Jurkat, Clone E6-1 (cell line): ENCODE measurements at places on chromosomes 3 and 15.
A peak's percentile ranks its signal among the peaks of the same experiment; 100 is the strongest.

DNA sequence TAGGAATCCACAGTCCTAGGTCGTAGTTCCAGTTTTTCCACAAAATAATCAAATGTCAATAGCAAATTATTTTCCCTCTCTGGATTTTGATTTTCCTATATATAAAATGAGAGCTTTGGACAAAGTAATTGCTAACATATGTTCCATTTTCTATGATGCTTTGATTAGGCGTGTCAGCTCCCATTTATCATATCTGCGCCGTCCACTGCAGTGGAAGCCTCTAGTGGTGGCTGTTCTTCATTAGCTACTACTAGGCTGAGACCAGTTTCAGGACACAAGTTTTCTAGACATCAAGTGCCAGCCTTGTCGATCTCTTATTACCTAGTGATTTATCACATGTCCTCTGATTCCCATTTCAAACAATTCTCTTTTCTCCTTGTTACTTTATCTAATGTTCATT is 271.5 kb downstream of the TUSC7 start:
- no peak for DNase-seq

GRCh38 chr3:177842302-177842701 is 645.0 kb upstream of the TBL1XR1 start:
- no peak for DNase-seq

- no peak for DNase-seq
These were observed 264 bp upstream of the CMTM6 start for GRCh38 chr3:32502946-32503286.

GRCh38 chr15:25982736-25983135 is 119.6 kb upstream of the ATP10A start:
- DNase-seq: no peak

DNA sequence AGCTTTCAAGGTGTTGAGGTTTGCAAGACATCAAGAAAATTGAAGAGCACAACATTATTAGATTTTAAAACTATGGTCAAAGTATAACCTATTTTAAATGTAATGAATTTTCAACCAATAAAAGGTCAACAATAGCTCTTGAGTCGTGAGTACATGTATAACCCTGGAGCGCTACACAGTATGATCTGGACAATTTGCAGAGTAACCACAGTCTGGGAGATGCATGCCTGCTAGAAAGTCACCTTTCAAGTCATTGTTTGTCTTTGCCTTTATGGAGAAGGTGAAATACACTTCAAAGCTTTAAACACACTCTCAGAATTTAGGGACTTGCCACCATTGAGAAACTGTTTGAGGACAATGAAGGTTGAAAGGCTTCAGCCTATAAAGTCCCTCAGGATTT is 112.6 kb upstream of the ALCAM start:
- no peak for DNase-seq

GRCh38 chr15:43516185-43516584 is 1.2 kb upstream of the MAP1A start:
- DNase-seq: no peak

- DNase-seq: no peak
These were observed 32.5 kb upstream of the CD47 start for GRCh38 chr3:108123326-108123725.

DNA sequence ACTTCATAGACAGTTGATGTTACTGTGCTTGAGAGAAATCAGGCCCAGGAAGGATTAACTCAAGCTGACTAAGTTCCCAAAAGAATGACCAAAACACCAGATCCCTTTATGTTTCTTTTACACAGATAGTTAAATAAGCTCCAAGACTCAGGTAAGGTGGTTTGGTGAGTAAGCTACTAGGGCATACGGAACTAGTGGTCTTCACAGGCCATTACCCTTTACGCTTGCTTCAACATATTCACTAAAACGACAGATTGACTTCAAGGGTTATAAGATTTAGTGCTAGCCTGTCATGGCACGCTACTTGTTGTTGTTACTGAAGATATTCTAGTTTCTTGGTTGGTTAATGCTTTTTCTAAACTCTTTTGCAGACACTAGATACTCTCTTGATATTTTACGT is 369.3 kb downstream of the LPP start:
- no peak for DNase-seq

DNA sequence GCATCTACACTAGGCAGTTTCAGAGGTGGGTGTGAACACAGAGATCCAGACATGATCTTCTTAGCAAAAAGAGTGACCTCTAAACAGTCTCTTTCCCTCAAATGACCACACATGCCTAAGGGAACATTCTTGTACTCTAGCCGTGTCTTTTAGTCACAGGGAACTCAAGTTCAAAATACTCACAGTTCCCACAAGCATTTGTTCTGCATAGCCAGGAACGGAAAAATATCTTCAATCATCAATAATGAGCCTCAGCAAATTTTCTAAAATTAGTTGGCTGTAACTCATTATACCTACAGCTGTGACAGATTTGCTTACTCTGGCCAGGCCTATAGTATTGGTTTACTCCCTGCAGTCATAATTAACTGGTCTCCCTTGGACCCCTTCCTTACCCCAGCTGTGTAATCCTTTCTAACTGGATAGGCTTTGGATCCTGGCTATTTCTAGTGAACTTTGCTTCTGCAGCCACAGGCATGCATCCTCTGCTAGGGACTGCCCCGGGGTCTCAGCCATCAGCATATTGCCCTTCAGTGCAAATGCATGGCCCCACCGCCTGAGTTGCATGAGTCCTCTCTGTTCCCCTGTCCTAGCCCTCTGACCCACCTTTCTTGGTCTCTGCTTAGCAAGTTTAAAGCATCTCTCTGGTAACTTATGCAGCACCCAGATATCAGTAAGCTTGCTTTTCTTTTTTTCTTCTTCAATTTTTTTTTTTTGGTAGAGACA is 56.0 kb upstream of the HACD2 start:
- no peak for DNase-seq

GRCh38 chr3:10255835-10256234 is 7.6 kb downstream of the TATDN2 start:
- DNase-seq: no peak

DNA sequence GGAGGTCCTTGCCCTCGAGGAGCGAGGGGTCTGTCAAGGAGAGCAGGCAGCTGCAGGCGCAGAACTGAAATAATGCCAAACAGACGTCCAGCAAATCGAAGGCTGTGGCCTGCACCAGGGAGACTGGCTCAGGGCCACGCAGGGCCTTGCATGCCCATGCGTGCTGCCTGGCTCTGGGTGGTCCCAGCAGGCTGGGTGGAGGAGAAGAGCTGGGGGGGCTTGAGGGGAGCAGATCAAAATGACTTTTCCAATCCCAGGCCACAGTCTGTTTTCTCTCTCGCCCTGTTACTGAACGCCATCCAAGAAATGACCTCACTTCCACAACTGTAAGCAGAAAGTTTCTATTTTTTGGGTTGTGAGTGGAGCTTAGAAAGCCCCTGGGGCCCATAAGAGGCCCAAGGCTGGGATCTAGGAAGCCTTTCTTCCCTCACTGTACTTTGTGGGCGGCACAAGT is 96.9 kb upstream of the RPL32 start:
- no peak for DNase-seq

DNA sequence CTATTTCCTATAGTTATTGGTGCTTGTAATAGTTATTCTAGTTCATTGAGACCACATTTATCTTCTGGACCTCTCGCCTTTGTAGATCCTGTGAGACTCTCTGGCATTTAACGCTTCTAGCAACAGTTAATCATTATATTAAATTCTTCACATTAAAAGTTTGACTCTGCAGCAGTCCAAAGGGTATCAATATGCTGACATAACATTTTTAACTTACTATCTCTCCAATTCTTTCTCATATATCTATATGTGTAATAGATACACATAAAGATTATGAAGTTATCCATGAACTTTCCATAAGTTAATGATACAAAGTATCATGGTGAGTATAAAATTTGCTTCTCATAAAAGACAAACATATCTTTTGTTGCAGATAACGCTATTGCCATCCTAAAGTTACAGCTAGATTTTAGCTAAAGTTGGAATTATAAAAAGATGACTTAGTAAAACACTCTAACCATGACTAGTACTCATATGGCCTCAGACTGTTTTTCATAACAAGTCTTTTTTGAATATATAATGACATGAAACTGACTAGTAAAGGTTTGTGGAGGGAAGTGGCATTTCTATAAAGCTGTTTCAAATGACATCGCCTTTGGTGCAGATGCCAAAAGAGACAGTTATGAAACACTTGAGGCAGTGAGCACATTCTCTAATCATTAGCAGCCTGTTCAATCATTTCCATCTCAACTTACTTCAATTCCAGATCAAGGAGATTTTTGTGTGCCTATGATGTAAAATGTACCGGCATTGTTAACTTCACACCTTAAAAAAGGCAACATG is 379.3 kb upstream of the CBLB start:
- no peak for DNase-seq

- DNase-seq: no peak
These were observed 7.3 kb downstream of the NEK4 start for GRCh38 chr3:52763466-52763865.

DNA sequence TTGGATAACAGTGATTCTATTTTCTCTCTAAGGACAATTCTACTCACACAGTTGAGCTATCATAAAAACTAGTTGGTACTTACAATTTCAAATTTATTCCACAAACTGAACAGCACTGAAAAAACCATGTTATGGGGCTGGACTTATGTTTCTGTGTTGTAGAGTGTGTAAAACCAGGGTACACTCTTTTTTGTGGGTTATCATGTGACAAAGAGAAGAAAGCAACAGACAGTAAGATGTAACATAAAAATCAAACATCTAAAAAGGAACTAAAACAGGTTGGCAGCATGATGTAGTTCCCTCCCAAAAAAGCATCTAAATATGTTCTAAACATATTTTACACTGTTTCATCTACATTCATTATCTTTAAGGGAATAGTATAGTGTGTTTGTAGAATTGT is 757.9 kb downstream of the ROBO1 start:
- DNase-seq: no peak

DNA sequence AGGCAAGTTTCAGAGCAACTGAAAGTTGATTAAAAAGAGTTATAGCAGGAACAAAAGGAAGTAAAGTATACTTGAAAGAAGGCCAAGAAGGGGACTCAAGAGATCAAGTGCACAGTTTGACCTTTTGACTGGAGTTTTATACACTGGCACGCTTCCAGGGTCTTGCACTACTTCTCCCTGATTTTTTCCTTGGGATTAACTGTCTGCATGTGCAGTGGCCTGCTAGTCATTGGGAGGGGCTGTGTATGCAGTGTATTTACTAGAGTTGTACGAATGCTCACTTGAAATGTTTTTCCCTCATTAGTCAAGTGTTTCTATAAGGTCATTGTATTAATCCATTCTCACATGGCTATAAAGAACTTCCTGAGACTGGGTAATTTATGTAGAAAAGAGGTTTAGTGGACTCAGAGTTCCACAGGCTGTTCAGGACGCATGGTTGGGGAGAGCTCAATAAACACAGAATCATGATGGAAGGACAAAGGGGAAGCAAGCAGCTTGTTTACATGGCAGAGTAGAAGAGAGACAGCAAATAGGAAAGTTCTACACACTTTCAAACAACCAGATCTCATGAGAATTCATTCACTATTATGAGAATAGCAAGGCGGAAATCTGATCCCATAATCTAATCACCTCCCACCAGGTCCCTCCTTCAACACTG is 571.8 kb downstream of the ZPLD1 start:
- no peak for DNase-seq

DNA sequence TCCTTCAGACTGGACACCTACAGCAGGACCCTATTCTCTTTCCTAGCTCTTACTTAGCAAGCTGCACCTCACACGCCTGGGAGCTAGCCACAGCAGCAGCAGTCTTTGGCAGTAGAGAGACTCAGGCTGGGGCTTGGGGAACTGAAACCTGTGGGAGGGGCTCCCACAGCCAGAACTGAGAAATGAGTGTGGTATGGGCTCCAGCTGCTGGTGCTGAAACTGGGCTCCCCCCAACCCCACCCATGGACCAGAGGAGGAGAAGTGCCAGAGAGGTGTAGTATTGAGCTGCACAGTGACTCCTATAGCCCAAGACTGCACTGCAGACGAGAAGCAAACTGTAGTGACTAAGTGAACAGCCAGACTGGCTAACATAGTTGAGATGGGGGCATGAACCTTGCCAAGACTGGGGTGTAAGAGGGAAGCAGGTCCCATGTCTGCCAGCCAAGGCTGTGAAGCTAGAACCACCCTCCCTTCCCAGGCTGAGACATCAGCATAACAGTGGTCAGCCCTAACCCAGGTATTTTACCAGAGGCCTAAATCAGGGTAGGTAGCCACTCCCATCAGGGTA is 62.5 kb downstream of the MYO5A start:
- no peak for DNase-seq

DNA sequence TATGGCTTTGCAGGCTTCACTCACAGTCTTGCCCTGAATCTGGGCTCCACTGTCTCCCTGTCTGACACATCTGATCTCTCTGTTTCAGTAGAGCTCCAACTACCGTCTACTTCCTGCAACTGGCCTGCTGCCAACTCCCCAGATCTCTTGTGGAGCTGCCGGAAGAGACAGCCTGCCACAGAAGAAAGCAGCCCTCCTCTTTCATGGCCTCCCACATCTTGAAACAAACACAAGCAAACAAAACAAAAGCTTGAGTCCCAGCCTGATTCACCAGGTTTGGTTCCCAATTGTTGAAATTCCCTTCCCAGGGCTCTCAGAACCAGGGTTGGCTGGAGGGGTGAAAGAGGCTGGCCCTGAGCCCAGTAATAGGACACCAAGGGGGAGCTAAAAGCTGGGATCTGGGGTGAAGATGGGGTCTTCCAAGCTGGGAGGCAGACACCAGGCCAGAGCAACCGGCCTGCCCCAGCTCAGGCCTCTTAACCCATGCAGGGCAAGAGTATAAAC is 55.3 kb upstream of the CA12 start:
- peak; percentile 90 for DNase-seq

DNA sequence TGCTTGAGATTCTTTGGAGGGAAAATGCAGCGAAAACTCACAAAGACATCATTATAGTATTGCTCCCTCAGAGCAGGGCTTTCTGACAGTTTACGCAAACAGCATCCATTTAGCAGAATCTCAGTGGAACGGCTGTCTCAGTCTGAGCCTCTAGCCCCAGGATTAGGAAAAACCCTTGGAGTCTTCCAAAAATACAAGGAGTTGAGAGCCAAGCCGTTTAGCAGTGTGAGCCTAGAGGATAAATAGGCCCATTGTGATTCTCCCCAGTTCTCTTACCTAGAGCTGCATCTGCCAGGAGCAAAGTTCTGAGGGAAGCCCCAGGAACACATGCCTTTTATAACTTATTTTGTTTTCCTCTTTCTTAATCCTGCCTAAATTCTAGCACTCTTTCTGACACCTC is 359.6 kb downstream of the NTRK3 start:
- DNase-seq: no peak

DNA sequence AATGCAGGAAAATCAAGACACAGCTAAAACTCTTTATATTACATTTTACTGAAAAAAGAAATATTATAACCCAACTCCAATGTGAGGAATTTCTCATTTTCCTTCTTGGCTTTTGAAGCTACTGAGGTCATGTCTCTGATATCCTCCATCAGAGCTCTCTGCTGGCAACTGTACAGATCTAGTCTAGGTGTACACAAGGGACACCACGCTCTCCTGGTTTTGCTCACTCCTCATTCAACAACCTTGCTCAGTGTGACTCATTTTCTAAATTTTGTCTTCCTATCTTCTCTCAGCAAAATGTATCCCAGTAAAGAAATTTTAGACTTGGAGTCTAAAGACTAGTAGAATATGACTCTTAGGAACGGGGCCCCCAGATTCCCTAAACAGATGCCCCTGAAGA is 144.3 kb downstream of the KCNMB2 start:
- no peak for DNase-seq

GRCh38 chr15:95948411-95948810 is 382.1 kb upstream of the NR2F2 start:
- DNase-seq: no peak
